ENCODE measurements at places on chromosomes 11 and 22.

DNA sequence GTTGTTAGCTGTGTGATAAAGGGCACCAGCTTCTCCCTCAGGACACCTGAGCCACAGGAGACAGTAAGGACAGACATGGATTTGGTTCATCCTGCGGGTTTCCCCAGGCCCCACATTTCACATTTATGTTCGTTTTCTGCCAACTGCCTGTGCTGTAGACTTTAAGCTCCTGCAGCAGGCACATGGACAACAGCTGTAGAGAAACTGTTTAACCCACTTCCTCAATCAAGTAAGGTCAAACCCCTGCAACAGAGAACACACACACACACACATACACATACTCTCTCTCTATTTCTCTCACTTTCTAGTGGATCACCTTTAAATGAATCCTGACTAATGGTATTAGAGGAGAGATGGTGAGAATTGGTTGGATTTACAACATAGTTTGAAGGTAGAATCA, 90.7 kb downstream of the C11orf87 start:
- DNase-seq: no peak

- no peak for DNase-seq
Measured at GRCh38 chr11:74929431-74930363, 19.2 kb downstream of the XRRA1 start.

DNA sequence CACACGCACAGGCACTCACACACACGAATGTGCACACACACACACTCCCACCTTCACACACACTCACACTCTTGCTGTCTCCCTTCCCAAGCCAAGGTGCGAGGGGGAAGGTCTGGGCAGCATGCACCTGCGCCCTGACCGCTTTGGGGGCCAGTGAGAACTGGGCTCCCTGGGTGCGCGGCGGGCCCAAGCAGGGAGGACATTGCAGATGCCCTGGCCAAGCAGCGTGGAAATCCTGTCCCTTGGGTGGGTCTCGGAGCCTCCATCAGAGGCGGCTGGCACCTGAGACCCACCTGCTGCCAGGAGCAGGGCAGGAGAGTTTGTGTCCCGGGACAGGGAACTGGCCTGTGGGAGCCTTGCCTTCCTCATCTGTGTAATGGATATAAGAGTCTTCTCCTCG, 3.3 kb downstream of the CD81 start:
- no peak for DNase-seq

GRCh38 chr11:2164861-2165555, 4.0 kb upstream of the INS start:
- no peak for DNase-seq

DNA sequence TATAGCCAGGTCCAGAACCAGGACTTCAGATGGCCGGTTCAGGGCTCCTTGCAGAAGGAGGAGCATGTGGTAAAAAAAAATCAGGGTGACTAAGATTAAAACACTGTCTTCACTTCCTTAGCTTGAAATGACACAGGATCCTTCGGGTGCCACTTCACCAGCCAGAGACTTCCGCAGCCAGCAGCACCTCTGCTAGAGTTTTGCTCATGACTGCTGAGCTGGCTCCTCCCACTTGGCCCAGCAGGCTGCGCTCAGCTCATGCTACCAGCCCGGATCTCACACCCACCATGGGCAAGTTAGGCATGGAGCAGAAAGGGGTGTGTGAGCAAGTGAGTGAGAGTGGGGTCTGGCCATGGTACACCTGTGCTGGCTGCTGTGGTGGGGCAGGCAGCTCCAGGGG, 6.6 kb upstream of the MS4A18 start:
- DNase-seq: no peak

GRCh38 chr11:61749591-61750217, 2.7 kb upstream of the MYRF start:
- DNase-seq: no peak

GRCh38 chr11:129766898-129767604, 48.6 kb upstream of the TMEM45B start:
- no peak for DNase-seq

DNA sequence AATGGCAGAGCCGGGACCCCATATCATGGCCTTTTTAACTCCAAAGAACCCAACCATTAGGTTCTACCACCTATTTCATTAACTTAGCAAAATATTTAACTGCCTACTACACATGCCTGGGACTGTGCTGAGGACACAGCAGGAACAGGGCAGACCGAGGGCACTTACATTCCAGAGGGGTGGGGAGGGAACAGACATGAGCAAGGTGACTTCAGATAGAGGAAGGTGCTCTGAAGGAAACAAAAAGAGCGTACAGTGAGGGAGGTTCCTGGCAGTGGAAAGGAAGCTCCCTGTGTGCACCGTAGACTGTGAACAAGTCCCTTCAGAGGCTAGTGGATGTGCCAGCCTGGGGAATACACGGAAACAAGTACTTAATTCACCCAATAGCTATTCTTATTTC, 82.8 kb downstream of the NAT10 start:
- DNase-seq: no peak

DNA sequence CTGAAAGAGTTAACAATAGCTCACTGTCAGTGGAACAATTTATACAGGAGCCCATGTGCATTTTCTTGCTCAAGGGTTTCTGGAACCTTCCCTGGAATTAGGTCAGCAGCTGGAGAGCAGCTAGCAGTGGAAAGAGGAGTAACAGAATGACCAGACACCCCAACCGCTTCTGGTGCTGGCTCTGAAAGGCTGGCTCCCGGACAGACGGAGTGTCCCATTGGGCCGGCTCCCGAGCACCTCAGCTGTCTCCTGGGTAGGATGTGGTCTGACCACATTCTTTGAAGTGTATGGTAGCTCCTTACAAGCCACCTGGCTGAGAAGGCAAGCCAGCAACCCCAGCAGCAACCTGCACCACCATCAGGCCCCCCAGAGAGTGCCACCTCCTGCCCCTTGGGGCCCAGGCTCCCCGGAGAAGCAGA, 44.7 kb downstream of the ABTB2 start:
- no peak for DNase-seq

GRCh38 chr11:61784506-61784805, 7.9 kb downstream of the TMEM258 start:
- DNase-seq: no peak

DNA sequence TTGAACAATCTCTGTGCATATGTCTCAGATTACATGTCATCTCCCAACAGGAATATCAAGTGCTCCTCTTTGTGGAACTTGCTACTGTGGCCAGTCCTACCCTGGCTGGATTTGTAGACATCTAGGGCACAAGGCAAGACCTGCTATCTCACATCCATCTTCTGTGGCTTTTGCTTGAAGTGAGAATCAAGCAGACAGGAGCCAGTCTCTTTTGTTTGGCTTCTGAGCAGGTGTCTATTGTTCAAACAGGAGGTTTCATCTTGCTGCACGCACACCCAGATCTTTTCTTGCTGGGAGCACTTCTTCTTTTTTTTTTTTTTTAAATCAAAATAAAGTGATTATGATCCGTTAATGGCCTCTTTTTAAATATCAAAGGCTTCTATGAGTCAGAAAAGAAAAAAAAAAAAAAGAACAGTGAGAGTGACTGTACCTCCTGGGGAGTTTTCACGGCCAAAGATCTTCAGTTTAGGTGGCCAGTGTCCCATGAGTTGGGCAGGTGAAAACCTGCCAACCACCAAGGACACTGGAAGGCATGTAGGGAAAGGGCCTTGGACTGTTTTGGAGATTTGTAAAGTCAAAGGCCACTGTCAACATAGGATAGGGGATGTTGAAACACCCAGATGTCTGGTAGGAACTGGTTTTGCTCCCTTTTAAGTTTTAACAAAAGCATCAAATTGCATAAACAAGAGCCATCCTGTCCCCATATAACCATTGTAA, 78.1 kb downstream of the CD44 start:
- DNase-seq: no peak

Data from cortex of kidney (tissue), 1 donor.